ENCODE measurements at places on chromosomes 5 and 9.

- DNase-seq: no peak
Measured at GRCh38 chr5:407051-407450, 35.9 kb upstream of the EXOC3 start.

DNA sequence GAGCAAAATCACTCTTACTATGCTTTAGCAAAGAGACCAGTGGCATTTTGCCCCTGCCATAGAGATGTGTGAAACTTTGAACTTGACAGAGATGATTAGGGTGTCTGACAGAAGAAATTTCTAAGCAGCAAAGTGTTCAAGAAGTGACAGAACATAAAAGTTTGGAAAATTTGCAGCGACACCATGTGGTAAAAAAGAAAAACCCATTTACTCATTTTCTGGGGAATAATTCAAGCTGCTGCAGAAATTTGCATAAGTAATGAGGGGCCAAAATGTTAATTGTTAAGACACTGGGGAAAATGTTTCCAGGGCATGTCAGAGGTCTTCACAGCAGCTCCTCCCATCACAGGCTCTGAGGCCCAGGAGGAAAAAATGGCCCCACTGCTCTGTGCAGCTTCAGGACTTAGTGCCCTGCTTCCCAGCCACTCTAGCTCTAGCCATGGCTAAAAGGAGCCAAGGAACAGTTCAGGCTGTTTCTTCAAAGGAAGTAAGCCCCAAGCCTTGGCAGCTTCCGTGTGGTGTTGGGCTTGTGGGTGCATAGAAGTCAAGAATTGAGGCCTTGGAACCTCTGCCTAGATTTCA, 6.1 kb upstream of the AP3B1 start:
- no peak for DNase-seq

GRCh38 chr9:105070176-105070575, 142.2 kb upstream of the ABCA1 start:
- DNase-seq: no peak

DNA sequence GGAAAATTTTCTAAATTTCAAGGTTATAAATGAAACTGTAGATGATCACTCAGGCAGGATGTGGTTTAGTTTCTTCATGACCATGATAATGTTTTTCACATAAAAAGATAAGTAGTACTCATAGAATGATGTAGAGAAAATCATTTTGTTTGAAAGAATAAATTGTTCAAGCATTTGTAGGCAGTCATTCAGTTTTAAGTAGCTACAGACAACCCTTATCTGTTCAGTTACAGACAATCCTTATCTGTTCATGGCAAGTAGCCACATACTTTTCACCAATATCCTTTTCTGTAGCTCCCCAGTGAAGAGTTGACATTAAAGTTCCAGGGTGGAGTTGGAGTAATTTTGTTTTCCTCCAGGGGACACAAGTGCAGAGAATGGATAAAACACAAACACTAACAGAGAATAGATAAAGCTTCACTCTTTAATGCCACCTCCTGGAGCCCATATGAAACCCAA, 278.1 kb upstream of the TNC start:
- DNase-seq: no peak

- no peak for DNase-seq
Measured at GRCh38 chr5:74638544-74638969, 2.0 kb downstream of the ENC1 start.

DNA sequence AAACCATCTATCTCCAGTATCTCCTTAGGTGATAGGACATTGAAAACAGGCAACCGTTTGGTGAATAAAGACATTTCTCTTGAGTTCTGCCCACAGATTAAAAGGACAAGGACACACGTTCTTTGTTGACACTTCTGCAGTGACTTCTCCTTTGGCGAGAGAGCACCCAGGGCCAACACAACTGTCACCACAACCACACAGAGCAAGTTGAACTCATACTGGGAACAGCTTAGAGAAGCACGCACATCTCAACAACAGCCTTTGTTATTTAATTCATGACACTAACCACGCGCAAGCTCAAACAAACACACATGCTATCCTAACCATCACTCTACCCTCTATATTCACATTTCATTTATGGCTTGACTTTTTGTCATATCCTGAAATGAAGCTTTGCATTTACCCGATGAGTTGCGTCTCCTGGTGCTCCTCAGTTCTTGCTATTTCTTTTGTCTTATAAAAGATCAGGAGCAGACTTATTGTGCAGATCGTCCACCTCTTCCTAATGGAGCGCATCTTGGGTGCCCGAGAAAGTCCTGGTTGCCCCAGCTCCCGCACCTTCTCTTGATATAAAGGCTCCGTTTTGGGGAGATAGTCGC, 543 bp downstream of the ST8SIA4 start:
- no peak for DNase-seq

DNA sequence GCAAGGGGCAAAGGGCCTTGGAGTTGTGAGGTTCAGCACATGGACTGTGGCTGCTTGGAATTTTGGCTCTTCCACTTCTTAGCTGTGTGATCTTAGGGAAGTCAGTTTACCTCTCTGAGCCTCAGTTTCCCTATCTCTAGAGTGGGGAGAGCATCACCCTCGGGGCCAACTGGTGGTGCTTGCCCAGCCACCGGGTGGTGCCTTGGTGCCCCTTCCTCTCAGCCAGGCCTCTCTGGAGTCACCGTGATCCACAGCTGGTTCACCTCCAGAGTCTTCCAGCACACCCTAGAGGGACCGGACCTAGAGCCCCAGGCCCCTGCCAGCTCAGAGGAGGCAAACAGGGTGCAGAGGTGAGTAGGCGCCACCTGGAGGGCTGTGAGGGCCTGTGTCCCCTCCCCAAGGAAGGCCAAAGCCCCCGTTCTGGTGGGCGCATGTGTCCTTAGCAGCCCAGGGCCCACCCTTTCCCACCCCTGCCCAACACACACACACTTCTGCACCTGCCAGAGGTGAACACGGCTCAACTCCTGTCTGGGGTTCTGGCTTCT, 7.7 kb downstream of the ADGRD2 start:
- DNase-seq: no peak

DNA sequence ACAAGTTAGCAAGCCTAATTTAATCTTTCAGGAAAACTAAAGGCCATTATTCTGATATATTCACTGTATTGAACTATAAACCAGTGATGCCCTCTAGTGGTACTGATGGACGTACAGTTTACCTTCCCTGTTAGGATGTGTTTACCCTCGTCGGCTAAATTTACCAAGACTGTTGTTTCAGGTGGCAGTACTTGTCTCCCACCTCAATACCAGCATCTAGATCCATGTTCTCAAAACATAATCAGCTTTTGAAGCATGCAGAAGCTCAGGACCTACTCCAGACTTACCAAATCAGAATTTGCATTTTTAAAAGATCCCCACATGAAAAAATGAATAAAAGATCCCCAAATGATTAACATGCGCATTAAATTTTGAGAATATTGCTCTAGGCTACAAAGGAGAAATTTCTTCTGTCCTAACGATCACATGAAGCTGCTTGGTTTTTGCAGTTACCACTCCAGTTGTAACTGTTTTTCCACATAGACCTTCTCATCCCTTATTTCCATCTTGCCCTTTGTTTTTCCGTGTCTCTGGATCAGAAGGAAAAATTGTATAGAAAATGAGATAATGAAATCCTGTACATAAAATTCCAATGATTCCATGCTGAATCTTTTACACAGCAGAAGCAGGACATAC, 3.2 kb upstream of the BAAT start:
- no peak for DNase-seq

DNA sequence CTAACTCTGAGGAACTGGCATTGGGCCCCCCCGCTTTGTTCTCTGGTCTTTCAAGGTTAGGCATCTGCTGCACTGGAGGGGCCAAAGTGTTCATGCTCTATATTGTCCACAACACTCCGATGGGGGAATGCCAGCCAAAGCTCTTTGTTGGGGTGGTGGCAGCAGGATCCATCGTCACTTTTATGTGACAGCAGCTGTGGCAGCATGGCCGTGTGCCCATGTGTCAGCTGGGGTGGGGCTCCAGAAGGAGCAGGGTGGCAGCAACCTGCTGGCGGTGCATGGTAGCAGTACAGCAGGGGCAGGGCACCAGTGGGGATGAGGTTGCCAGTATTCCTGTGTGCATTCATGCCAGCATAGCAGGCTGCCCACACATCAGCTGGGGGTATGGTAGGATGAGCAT, 28.2 kb downstream of the ITGA2 start:
- no peak for DNase-seq

- DNase-seq: no peak
Measured at GRCh38 chr5:41695920-41696582, 174.2 kb downstream of the OXCT1 start.

- peak; percentile 72 for DNase-seq
Measured at GRCh38 chr5:132238169-132238744, 10.6 kb upstream of the P4HA2 start.

DNA sequence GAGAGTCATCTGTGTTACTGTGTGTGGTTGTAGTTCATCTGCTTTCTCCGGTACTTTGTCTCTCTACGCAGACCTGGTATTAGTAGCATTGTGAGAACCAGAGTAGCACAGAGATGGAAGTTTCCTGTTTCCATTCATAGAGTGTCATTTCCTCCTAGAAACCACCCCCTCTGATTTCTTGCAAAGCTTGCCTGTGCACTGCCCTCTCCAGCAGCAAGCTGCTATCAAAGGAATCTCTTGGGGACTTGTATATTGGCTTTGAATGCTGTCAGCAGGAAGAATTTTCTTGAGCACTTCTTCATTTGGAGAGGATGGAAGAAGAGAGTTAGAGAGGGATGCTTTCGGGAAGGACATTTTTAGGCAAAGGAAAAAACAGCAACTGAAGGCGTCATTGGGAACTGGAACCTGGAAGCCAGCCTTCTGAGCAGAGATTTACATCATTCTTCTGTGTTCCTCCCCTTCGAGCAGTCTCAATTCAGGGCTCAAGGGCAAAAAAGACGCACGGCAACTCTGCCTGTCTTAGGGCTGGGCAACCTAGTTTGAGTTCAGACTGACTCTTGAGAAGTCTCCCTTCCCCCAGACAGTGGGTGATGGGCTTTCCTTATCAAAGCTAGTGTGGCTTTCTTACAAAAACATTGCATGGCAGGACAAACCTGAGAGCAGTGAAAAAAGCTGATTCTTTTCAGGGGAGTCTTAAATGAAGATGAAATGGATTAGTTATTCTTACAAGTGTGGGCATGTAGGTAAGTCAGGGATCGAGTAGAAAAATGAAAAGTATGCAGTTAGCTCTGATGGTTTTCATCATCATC, 226.3 kb downstream of the AOPEP start:
- no peak for DNase-seq

DNA sequence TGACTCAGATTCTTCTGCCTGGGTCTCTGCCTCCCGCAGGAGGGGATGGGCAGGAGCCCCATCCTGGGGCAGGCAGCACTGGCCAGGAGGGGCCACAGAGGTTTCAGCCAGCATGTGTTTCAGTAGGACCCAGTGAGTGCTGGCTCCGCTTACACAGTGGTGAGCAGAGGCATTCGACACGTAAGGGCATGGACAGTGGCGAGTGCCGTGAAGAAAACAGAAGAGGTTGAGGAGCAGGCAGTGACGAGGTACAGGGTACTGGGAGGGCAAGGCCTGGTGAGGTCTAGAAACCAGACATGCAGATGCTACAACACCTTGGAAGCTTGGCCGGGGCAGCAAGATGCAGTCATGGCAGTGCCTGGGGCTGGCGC, 41.5 kb downstream of the CACNA1B start:
- DNase-seq: no peak

GRCh38 chr9:93646640-93647178, 70.3 kb downstream of the PHF2 start:
- DNase-seq: peak; percentile 3

GRCh38 chr9:85898332-85898731, 42.6 kb upstream of the NAA35 start:
- DNase-seq: no peak

GRCh38 chr9:126499005-126499910, 114.5 kb upstream of the LMX1B start:
- DNase-seq: peak; percentile 40

DNA sequence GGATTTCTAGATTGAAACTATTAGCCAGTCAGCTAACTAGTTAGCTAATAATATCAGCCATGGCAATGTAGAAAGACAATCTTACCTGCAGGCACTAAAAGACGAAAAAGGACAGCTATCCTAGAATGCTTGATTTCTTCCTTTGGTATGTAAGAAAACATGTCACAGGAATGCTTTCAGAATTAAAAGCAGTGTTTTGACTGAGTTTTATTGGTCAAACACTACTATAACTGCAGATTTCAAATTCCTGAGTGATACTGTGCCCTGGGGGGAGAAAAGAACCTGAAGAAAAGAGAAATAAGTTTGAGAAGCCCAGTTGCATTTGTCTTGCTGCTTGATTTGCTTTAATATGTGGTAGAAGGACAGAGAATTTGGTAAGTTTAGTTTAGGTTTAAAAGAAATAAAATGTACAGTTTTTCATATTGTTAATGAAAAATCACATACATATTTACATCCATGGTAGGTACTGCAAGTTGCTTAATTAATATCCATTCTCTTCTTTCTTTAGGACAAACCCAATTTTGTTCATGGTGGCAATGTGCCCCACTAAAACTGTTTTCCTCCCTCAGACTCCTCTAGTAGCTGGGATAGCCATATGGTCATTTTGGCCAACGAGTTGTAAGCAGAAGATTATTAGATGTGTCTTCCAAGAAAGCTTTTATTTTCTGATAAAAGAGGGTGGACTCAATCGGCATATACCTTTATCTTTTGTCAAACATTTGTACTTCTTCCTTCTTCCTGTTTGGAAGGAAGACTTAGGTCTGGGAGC, 4.3 kb upstream of the FAM169A start:
- no peak for DNase-seq

DNA sequence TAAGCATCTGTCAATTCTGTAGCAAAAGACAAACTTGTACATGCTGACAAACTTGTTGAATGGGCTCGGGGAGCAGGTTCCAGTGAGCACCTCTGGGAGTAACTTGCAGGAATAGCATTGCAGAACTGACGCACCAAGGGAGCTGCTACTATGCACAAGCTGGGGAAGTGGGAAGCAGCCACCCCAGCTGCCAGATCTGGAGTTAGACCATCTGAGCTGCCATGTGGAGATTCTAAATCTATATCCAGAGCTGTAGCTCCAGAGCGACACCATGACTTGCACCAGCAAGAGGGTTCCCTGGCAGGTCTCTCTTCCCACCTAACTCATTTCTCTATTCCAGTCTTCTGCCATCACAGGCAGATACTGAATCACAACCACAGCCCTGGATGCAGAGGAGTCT, 346.0 kb upstream of the PANK3 start:
- DNase-seq: no peak

- no peak for DNase-seq
Measured at GRCh38 chr5:140842798-140843733, 2.1 kb downstream of the PCDHA8 start.

- no peak for DNase-seq
Measured at GRCh38 chr9:98597236-98597771, 111.4 kb downstream of the GABBR2 start.

All from activated T-cell treated with anti-CD3 and anti-CD28 coated beads, Interleukin-2, amount 50 U/mL, for 4 hours (primary cell).